Activated CD4-positive, alpha-beta T cell treated with anti-CD3 and anti-CD28 coated beads, Interleukin-2, Interleukin-6, amounts not matched to agents 100 ng/mL and 50 ng/mL, durations not matched to agents 16 hours and 8 hours (primary cell): ENCODE measurements at places on chromosomes 4 and X.
A peak's percentile ranks its signal among the peaks of the same experiment; 100 is the strongest.

DNA sequence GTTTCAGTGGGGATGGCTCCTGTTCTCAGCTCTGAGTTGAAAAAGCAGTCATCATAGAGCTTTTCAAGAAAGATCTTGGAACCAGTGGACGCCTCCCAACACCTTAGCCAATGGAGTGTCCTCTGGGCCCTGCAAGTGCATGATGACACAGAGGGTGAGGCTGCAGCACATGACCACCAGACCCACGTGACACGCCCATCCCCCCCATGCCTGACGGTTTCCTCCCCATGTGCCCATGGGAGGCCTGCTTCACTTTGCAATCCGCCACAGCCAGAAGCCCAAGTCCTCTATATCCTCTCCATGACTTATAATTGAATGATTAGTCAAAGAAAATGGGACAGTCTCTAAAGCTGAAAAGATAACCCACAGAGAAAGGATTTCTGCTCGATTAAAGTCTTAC, 187.0 kb downstream of the AFAP1 start:
- no peak for DNase-seq

GRCh38 chr4:149980941-149981340, 97.3 kb upstream of the DCLK2 start:
- DNase-seq = peak; percentile 69

GRCh38 chr4:172927096-172927814, 241.4 kb upstream of the GALNT7 start:
- DNase-seq = no peak

DNA sequence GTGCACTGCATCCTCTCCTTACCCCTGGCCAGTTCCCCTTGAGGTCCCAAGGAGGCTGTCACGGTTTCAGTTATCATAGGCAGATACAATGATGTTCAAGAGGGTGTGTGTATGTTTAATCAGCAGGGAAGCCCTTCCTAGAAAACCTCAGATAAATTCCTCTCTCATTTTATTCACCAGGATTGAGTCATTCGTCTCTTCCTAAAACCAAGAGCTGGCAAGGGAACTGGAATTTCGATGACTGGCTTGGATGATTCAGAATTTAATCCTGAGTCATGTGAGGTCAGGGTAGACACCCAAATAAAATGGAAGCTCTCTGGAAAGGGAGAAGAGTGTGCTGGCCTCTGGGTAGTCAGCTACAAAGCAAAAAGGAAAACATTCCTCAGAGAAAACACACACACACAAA, 106.2 kb upstream of the RAPGEF2 start:
- no peak for DNase-seq

DNA sequence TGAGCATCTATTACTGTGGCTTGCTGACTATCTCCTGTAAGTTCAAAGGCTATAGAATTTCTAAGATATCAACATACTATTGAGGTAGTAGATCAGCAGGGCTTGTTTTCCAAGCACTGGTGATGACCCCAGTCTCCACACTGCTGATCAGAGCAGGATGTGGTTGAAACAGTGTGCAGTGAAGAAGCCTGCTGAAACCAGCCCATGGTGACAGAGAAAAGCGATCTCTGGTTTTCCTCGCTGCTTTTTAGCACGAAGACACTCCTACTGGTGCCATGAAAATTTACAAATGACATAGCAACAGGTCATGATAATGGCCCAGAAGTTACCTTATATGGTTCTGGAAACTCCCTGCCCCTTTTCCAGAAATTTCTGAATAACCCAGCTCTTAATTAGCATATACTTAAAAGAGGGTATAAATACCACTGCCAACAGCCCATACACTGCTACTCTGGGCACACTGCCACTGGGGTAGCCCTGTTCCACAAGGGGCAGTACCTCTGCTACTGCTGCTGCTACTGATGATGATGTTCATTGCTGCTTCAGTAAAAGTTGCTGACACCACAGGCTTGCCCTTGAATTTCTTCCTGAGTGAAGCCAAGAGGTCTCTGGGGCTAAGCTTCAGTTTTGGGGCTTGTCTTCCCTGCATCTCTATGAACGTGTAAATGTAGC, 1689.5 kb upstream of the PCDH10 start:
- no peak for DNase-seq

- DNase-seq = no peak
Measured at GRCh38 chr4:39466747-39467146, 7.9 kb downstream of the LIAS start.

DNA sequence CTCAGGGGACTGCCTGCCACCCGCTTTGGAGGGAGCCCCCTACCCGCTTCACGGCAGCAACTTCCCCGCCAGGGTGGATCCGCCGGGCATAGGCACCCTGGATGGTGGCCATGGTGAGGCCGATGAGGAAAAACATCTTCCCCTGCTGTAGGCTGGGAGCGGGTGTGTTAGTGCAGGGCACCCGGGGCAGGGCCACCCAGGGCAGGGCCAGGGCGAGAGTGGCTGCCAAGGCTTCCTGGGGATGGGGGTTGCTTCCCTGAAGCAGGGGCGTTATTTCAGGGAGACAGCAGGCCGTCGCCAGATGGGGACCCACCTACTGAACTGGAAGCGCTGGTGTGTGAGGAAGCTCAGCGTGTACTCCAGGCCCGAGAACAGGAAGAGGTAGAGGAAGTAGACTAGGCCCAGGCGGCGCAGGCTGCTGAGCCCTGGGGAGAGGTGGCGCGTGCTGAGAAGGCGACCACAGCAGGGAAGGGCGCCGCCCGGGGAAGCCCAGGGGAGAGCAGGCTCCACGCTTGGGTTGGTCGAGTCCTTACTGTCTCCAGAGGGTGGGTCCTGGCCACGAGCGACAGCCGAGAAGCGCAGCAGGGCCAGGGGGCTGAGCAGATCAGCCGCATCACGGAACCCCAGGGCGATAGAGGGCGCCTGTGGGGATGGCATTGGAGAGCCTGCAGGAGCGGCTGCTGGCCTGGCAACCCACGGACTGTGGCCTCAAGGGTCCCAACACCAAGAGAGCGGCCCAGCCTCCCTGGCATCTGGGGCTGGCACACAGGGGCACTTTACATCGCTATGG, 31.5 kb downstream of the NOP14 start:
- peak; percentile 76 for DNase-seq

GRCh38 chrX:110004215-110004614, 1.3 kb downstream of the TMEM164 start:
- no peak for DNase-seq

- no peak for DNase-seq
Measured at GRCh38 chrX:110741213-110741796, 54.3 kb downstream of the CHRDL1 start.

GRCh38 chrX:21255032-21255618, 119.1 kb upstream of the CNKSR2 start:
- DNase-seq = no peak

DNA sequence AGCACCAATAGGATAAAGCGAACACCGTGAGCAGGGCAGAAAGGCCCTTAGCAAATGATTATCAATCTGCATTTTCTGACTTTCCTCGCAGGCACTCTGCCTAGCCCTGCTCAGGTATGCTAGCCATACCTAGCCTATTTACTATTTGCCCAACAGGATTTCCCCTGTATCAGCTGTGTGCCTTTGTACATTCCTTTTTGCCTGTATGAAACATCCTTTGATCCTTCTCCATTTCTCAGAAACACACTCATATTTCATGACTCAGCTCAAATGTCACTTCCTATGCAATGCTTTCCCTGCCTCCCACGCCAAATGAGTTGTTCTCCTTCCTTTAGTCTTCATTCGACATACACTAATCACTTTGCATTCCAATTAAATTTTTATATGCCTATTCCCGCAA, 37.2 kb downstream of the PCDH7 start:
- DNase-seq = no peak

DNA sequence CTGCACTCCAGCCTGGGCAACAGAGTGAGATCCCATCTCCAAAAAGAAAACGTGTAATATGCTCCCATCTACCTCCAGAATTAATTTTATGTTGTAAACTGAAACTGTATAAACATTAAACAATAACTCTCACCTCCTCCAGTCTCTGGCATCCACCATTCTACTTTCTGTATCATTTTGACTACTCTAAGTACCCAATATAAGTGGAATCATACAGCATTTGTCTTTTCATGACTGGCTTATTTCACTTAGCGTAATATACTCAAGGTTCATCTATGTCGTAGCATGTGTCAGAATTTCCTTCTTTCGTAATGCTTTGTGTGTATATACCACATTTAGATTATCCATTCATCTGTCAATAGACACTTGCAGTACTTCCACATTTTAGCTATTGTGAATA, 20.6 kb downstream of the F8 start:
- peak; percentile 6 for DNase-seq

DNA sequence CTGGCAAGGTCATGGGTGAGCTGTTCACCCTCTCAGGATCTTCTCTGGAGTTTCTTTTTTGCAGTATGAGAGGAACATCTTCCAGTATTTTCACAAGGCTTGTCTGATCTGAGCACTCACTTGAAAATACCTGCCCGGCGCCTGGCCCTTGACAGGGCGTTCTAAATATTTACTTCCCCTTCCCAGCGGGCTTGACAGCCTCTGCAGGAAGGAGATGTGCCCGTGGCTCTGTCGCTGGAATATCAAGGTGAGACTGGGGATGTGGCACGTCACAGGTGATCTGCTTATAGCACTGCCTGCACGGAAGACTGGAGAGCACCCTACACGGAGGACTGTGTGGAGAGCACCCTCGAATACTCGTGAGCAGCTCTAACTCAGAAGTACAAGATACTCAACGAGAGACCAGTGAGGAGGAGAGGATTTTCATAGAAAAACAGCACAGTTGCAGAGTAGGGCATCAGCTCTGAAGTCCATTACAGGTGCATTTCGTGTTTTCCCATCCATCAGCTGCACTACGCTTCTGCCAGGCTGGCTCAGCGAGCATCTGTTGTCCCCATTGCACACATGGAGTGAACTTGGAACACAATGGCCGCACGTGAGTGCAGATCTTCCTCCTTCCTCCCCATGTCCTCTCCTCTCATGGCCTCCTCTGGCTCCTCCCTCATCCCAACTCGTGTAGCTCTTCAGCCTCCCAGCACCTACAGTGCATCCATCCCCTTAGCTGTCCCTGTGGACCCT, 32.1 kb downstream of the ZBTB49 start:
- no peak for DNase-seq

- DNase-seq = no peak
Measured at GRCh38 chrX:152960115-152960514, 33.8 kb downstream of the PNMA5 start.

DNA sequence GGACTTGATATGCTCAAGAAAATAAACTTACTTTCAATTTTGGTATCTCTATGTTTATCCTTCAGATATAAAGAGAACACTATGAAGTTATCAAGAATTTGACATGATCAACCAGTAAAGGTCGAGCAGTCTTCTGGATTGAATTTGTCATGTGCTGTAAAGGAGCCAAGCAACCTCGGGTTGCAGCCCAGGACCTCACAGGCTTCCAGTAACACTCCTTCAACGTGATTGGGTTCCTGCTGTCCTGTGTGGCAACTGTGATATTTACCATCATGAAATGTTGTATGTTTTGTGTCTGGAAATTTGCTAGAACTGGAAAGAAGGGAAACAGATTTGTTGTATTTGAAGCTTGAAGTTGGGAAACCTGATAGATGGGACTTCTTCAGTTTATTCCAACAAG, 52.0 kb upstream of the UGT2B7 start:
- no peak for DNase-seq

- DNase-seq = no peak
Measured at GRCh38 chr4:126955292-126956183, 677.2 kb upstream of the INTU start.

DNA sequence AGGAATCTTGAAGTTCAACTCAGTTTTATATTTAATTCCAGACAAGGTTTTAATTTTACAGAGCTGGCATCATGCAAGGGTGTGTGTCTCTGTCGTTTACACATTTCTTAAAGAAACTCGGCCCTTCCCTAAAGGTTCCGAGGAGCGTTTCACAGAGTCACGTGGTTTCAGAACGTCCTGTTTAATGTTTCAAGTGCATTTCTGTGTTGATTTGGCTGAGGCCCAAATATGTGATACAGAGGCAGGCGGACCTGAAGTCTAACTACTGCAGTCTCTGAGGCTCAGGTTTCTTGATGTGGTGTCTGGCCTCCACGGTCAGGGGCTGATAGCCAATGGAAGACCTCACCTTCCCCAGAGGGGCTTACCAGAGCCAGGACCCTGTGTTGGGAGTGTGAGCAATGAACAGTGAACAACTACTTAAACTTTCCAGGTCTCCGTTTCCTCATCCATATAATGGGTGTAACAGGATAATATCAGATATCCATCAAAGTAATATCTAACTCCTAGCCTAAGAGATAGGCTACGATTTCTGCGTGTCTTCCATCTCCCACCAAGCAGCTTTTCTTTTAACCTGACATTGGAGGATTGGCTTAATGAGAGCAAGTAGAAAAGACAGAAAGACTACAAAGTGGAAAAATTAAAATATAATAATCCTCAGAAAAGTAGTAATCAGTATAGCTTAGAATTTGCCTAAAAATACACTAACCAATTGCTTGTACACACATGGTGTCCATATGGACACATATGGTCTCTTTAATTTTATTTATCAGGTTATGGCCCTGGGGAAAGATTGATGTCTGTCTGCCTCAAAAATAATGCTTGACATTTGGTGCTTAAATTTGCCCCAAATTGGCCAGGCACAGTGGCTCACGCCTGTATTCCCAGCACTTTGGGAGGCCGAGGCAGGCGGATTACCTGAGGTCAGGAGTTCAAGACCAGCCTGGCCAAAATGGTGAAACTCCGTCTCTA, 50.0 kb upstream of the TRIM2 start:
- peak; percentile 30 for DNase-seq

GRCh38 chr4:185744946-185745345, 67.0 kb downstream of the SORBS2 start:
- DNase-seq = no peak

DNA sequence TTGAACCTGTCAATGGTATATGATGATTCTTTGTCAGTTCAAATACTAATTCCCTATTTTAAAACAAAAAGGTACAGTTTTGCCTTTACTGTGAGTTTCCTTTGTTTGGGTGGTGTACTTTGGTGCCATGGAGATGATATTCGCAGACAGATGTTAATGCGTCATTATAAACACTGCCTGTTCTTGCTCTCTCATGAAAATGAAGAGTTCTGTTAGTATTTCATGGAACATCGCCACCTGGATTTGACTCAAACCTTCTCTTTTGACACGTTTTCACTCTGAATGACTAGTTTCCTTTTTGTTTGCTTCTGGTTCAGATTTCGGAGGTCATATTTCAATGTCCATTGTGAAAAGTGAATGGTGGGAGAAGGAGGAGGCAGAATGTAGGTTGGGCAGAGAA, 6.9 kb upstream of the CTSO start:
- DNase-seq = no peak

GRCh38 chrX:19990151-19990555, 708 bp downstream of the BCLAF3 start:
- no peak for DNase-seq

DNA sequence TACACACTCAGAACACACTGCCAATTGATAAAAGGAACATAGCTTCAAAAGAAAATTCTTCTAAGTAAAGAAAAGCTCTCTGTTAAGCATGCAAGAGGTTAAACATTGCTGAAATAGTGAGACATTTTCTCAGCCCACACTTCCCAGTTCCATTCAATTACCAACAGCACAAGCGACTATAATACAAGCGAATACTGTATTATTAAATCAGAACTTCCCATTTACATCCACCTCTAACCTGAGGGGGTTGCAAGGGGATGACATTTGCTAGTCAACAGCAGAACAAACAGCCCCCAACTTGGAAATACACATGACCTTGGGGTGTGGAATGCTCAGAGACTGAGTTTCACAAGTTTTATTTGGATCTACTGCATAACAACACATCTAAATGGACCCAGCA, 1.1 kb downstream of the FSTL5 start:
- DNase-seq = no peak
